ENCODE measurements at places on chromosomes 1 and 21.

- DNase-seq, result no peak
These were observed 233.8 kb upstream of the JUN start for GRCh38 chr1:59017501-59018231.

DNA sequence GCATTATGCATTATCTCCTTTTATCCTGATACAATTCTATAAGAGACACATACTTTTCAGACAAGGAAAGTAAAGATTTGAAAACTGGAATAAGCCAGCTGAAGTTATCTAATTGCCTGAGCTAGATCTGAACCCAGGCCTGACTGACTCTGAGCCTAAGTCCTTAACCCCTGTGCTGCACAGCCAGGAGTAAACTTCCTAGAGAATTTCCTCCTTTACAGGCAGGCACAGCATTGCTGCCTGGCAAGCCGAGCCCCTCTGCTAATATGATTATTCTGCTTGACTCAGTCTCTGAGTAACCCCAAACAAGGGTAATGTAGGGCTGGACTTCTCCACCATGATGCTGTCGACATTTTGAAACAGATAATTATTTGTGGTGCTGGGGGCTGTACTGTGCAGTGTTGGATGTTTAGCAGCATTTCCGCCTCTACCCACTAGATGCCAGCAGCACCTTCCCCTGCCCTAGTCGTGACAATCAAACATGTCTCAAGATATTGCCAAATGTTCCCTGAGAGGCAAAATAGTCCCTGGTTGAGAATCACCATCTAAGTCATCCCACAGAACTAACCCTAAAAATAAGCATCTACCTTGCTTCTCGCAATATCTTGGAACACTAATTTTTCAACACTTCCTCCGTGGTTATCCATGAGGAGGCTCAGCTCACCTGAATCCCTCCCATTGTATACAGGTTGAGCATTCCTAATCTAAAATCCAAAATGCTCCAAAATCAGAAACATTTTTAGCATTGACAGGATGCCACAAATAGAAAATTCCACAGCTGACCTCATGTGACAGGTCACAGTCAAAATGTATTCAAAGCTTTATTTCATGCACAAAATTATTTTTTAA lies 18.5 kb downstream of the CAMK1G start:
- DNase-seq, result no peak

- no peak for DNase-seq
These were observed 49.3 kb downstream of the ADAMTS1 start for GRCh38 chr21:26795866-26796329.

GRCh38 chr1:41806472-41807155 lies 112.1 kb downstream of the HIVEP3 start:
- no peak for DNase-seq

- no peak for DNase-seq
These were observed 4.4 kb downstream of the ATP1B1 start for GRCh38 chr1:169110689-169111447.

DNA sequence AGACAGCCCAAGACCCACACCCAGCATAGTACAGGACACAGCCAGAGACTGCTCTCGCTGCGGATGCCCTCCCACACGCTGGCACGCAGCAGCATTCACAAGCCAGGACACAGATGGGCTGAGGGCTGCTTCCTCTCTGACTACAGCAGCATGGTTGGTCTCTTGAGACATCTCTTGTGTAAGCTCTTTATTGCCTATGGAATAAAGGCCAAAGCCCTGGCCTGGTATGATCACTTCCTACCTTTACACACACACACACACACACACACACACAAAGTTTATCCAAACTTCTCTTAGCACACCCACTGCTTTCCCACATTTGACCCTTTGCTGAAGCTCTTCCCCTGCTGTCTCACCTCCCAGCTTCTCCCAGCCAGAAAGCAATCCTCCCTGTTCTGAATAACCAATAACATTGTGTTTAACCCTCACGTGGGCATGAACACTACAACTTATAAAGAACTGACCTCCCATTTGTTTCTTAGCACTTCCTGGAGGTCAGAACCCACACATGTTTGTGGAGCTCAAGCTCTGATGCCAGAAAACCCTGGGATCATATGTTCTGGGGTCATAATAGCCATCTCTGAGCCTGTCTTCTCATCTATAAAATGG lies 1.2 kb upstream of the LUZP1 start:
- no peak for DNase-seq

DNA sequence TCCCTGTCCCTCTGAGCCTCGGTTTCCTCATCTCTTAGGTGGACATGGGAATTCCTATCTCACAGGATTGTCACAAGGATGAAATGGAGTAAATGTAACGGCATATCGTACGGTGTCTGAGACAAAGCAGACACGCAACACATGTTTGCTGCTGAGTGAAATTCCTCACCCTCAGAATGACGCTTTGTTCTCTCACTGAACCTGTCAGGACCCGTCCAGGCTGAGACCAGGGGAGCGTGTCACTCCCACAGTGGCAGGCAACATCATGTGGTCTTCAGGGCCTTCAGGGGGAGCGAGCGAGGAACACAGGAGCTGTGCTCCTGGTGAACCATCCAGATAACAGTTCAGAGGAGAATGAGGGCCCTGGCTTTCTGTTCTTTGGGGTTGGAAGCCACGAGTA lies 74.2 kb downstream of the TOMM20 start:
- no peak for DNase-seq

GRCh38 chr1:238562341-238562740 lies 671.6 kb upstream of the ZP4 start:
- DNase-seq, result no peak

GRCh38 chr1:97252076-97252475 lies 530.5 kb downstream of the PTBP2 start:
- no peak for DNase-seq

GRCh38 chr1:154191990-154192461 lies at the start of gene TPM3:
TPM3 (minus strand) TSS chr1:154192100; CDS start chr1:154192018, 82 bp downstream.
- DNase-seq, result no peak

DNA sequence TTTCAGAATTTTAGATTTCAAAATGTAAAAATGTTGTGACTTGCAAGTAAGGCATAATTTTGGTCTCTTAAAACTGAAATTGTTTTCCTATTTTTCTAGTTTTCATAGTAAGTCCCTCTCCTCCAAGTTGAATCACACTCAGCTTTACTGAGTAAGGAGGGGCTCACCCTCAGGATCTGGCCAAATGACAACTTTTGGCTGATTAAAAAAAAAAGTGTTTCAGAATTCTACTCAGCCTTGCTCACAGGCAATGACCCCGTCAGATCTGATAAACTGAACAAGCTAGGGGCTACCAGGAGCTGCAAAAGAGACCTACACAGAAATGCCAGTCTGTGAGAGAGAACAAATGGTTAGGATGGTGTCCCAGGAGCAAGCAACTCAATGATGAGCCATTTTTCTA lies 159.8 kb downstream of the PBX1 start:
- DNase-seq, result no peak

DNA sequence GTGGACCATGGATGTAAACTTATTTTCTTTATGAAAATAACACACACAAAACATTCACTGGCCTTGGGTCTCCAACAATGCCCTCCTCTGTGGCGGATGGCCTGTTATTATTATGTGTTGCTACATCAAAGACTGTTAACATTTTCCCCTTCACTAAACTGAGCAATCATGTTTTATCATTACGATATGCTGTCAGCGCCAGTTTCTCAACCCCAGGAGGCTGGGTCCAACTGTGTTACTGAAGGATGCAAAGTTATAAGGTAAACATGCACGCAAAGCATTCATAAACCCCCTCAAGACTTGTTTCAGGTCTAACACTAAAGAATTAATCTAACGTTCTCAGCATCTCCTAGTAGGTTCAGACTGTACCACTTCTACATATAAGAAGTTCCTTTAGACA lies 6.0 kb upstream of the DUSP10 start:
- DNase-seq, result no peak

- no peak for DNase-seq
These were observed 129.8 kb upstream of the SAMSN1 start for GRCh38 chr21:14675774-14676530.

DNA sequence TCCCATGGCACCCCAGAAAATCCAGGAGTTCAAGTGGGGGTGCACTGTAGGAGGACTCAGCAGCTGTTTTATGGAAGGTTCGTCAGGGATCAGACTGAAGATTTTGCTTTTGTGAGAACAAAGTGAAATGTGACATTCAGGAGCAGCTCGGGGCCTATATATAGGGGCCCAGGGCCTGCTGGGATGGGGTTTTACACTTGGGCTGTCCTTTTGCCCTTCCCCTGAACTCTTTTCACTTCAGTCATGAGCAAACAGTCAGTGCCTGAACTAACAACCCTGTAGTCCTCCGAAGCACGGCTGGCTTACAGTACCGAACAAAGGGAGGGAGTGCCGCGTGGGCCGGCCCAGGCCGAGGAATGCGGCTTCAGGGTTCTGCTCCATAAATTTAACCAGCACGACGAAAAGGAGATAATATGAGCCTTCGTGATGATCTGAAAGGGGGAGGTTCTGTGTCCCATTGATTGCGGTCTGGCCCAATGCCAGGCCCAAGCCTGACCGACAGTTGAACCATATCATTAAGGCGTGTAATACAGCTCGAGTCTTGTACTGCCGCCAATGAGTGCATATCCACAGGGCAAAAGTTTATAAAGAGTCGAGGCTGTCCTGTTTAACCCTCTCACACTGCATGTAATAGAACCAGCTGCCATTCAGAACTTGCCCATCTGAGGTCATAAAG lies 139.9 kb downstream of the DHRS3 start:
- DNase-seq, result peak; percentile 87

- no peak for DNase-seq
These were observed 16.8 kb downstream of the DHX9 start for GRCh38 chr1:182855911-182856310.

GRCh38 chr21:26782331-26782730 lies 62.9 kb downstream of the ADAMTS1 start:
- no peak for DNase-seq

DNA sequence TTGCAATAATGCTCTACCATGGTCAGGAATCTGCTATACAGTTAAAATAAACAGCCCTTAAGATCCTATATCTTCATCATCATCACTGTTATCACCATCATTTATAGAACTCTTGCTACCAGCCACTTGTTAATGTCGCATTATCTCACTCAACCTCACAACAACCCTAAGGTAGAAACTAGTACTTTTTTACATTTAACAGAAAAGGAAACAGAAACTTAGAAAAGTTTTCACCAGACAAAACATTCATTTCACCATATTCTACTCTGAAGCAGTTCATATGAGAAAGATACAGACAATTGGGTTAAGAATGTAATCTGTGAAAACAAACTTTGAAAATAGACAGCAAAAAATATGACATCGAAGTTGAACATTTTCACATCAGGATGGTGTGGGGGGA lies 262.6 kb downstream of the ATG4C start:
- no peak for DNase-seq

GRCh38 chr1:206715552-206716158 lies 30.9 kb downstream of the MAPKAPK2 start:
- no peak for DNase-seq

DNA sequence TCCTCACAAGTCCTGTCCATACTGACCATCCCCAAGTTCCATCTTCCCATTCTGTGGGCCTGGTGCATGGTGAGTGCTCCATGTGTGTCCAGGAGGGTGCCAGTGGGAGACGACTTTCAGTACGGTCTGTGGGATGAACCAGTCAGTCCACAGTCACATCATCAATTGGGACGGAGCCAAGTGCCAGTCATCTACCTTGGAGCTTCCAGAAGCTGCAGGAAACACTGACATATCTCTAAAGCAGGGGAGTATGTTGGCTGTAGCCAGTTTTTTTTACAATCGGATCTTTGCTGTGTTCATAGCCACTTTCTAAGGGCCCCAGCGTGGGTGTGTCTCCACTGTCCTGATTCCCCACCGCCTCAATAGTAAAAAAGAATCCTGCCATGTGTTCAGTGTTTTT lies 13.6 kb upstream of the TRIM17 start:
- DNase-seq, result no peak

DNA sequence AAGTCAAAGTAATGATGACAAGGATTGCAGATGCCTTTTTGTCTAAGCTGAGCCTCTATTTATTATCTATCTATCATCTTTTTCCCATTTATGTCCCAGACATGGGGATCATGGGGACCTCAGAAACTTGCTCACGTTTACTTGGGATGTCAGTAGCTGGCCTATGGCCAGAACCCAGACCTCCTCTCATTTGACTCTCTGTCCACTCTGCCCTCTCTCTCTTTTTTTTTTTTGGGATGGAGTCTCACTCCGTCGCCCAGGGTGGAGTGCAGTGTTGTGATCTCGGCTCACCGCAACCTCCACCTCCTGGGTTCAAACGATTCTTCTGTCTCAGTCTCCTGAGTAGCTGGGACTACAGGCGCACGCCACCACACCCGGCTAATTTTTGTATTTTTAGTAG lies 3.7 kb upstream of the ID3 start:
- no peak for DNase-seq

DNA sequence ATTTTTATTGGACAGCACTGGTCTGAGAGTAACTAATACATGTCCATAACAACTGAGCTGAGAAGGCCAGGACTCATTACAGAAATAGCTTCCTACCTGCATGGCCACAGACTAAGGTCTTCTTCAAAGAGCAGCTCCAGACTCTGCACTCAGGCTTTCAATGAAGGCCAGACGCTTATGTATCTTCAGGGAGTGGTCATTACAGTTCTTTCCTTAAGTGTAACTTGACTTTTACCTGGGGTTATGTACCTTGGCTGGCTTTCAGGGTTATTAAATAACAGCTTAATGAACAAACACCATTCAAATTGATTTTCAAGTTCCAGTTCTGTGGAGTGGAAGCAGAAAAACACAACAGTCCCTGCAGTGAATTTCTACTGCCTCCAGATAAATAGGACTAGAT lies 23.8 kb upstream of the SLC22A15 start:
- no peak for DNase-seq

DNA sequence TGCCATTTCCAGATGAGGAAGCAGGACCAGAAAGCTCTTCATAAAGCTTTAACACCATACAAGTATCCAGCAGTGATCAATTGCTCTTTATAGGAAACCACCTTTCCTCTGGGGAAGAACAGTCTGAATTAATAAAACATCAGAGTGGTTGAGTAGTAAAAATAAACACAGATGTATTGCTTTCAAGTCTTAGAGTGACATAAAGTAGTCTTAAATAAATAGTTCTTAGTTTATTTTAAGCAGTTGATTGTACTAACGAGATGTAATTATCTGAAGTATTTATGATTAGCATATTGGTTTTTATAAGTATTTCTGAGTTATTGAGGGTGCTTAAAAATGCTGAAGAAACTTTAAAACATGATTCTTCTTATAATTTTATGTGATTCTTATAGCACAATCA lies 67.0 kb downstream of the PRKAA2 start:
- no peak for DNase-seq

DNA sequence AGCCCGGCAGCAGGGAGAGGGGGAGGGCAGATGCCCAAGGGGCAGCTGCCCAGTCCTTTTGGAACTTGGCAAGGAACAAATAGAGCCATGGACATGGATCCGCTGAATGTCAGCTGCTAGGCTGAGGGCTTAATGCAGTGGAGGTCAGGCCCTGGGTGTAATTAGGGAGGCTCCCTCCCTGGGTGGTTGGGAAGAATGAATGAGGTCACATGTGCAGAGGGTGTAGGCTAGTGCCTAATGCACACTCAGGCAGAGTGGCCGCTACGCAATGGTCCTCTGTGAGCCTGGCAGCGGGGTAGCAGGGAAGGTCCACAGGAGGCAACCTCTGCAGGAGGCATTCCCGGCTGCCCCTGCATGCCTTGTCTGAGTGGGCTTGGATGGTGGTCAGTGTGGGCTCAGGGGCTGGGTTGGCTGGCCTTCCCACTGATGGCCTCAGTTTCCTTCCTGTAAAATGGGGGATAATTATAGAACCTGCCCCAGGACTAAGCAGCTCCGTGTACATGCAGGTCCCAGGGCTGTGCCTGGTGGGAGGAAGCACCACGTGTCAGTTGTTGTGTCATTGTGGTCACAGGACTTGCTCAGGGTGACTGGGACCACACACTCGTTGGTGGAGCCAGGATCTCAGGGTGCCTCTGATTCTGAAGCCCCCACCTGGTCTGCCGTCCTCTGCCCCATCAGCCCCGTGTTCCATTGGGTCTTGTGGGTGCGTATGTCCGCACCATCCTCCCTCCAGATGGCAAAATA lies 81.6 kb upstream of the ACTL8 start:
- DNase-seq, result no peak
